ENCODE measurements at places on chromosomes 1 and 21.

DNA sequence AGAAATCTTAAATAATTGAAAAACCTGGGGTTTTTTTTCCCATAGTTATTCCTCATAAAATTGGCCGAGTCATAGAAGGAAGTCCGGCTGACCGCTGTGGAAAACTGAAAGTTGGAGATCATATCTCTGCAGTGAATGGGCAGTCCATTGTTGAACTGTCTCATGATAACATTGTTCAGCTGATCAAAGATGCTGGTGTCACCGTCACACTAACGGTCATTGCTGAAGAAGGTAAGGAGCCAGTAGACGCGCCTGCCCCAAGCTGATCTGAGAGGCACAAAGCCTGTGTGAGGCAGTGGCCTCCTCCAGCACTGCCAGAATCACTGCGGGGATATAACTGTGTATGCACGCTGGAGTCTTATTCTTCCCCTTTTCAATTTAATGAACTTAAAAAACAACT, 100.3 kb downstream of the PHTF1 start:
- DNase-seq = no peak

DNA sequence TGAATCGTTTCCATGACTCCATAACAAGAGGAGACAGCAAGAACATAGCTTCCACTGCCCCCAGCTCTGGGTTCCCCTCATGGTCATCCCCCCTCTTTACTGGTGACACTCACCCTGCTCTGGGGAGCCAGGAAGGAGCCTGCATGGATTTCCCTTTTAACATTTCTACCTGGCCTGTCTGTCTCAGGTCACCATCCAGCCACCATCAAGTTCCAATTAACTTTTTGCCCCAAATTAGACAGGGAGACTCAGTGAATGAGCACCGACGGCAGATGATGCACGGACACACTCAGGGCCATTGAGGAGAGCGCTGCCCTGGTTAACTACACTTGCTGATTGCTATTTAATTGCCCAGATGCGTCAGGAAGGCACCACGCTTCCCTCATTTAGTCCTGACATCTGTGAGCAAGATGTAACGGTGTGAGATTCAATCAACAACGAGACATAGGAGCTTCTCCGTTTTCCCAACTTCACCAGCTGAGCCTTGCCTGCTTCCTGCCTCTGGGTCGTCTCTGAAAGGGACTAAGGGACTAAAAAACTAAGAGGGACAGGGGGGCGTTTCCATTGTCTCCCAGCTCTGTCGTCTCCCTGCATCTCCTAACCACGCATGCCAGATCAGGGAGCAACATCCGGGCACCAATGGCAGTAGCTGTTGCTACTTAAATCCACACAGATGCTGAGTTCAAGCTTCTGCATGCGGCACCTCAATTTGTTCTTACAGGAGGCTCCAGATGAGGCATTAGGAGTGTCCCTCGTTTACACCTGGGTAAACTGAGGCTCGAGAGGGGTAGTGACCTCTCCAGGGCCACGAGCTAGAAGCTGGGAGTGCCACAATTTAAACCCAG, 426.7 kb downstream of the NPHP4 start:
- no peak for DNase-seq

- DNase-seq = no peak
These were observed 60.6 kb upstream of the LRRC8B start for GRCh38 chr1:89464008-89464407.

- DNase-seq = no peak
These were observed at the start of gene AADACL3 for GRCh38 chr1:12715896-12716437. AADACL3 (plus strand) TSS chr1:12716110; CDS start chr1:12716177, 67 bp downstream.

GRCh38 chr1:245156736-245157505, 2.1 kb downstream of the KIF26B start:
- peak; percentile 42 for DNase-seq

GRCh38 chr21:25936776-25937175, 202.0 kb downstream of the GABPA start:
- no peak for DNase-seq

DNA sequence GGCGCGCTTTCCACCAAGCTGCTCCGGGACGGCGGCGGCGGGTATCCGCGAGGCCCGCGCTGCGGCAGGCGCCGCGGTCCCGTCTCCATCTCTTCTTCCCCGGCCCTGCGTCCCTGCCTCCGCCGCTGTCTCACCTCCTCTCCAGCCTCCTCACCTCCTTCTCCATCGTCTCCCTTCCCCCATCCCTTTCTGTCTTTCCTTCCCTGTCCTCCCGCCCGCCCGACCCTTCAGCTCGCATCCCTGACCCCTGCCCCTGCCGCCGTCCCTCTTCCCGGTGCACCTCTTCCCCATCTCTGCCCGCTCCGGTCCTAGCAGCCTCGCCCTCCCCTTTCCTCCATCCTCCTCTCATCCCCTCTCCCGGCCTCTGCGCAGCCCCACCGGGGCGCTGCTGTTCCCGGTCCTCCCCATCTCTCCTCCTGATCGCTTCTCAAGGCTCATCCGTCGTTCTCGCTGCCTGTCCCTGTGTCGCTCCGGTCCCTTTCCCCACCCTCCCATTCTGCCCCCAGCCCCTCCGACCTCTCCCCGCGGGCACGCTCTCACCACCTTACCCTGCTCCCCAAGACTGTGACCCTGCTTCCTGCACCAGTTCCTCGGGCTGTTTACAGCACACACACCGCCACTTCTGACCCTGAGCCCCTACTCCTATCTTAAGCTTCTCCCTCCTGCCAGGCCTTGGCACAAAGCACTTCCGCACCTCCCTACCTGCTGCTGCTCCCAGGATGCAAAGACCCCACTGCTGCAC, 760 bp upstream of the NPHP4 start:
- DNase-seq = no peak

GRCh38 chr21:38990424-38990794, 184.7 kb downstream of the ETS2 start:
- peak; percentile 64 for DNase-seq

DNA sequence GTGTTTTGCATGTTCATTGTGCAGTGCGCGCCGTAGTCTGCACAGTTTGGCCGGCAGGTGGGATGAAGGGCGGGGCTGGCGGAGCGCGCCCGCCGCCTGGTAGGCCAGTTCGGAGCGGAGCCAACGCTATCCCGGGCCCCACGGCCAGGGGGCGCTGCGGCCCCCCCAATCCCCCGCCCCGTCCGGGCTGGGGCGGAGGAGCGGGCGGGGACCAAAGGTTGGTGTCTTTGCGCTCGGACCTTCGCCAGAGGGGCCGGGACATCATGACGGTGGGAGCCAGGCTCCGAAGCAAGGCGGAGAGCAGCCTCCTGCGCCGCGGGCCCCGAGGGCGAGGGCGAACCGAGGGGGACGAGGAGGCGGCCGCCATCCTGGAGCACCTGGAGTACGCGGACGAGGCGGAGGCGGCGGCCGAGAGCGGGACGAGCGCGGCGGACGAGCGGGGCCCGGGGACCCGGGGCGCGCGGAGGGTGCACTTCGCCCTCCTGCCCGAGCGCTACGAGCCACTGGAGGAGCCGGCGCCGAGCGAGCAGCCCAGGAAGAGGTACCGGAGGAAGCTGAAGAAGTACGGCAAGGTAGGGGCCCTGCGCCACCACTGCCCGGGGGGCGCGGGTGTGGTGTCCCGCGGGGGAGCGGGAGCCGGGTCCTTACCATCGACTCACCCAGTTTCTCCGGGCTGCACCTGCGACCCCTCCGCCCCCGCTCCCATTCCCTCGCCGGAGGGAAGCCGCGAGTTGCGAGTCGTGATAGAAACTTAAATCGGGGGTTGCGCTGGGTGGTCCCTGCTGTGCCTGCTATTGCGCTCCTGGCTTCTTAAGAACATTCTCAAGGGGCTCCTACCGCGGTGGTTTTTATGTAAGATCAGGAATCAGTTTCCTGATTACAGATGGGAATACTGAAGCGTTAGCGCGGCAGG, at the start of gene C1orf115:
Gene C1orf115 (plus strand): TSS at position 224 of the 913 bp plus-strand sequence. CDS start 40 bp downstream, at position 264.
- DNase-seq = peak; percentile 80

- DNase-seq = no peak
These were observed 623 bp downstream of the CAPN2 start for GRCh38 chr1:223712850-223713474.

GRCh38 chr1:33687000-33687399, 176.9 kb upstream of the HMGB4 start:
- DNase-seq = no peak

DNA sequence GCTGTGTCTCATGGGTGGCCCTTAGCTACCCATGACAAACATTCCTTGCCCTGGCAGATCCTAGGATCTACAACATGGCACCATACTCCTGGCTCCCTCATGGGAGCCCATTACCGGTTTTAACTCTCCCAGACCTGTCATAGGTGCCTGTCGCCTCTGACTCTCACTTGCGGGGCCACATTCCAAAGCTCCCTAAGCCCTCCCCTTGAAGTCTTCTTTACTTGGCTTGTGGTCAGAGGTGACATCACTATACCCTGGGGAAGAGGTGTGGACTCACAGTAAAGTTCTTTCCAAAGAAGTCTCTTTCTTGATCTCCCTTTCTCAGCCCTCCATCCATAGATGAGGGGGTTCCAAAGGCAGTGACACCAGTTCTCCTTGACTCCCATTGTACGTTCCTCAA, 5.4 kb upstream of the SLAMF9 start:
- no peak for DNase-seq

DNA sequence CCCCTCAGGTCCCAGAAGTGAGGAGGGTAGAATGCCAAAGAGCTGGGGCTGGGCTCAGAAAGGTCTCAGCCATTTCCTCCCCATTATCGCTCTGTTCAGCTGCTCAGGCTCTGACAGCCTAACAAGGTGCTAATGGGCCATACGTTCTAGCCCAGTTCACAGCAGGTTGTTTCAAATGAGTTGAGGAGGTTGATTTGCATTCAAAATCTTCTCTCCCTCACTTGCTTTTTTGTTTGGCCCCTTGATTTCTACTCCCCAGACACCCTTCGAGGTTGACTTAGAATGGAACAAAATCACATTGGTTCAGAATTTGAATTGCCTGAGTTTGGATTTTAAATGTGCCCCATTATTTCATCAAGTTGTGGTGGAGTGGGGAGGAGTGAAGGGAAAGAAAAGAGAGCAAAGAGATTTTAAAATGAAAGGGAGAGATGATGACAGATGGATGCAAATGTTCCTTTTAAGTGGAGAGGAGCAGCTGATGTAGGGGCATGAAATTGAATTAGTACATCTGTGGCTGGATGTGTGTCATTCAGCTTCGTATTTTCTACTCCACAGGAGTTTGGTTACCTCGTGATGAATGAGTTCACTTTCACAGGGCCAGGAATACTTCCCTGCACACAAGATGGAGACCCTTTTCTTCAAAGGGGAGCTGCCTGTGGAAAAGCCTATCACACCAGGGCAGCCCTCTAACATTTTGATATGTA, 425.8 kb upstream of the CAMK1G start:
- no peak for DNase-seq

- no peak for DNase-seq
These were observed 221.4 kb upstream of the TMEM51 start for GRCh38 chr1:14932034-14932638.

DNA sequence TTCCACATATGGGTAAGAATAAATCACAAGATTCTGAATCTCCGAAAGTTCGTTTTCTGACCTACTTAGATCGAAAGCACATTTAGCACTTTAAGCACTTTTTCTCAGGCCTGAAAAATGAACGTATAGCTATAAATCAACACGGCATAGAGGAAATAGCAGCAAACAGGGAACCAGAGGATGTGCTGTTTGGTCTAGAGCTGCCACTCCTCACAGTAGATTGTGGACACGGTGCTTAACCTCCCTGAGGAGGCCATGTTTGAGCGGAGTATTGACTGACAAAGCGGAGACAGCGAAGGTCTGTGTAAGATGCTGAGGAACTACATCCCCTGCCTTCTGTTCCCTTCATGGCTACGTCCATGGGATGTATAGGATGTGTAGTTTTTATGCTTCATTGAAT, 452.8 kb upstream of the NCAM2 start:
- no peak for DNase-seq

DNA sequence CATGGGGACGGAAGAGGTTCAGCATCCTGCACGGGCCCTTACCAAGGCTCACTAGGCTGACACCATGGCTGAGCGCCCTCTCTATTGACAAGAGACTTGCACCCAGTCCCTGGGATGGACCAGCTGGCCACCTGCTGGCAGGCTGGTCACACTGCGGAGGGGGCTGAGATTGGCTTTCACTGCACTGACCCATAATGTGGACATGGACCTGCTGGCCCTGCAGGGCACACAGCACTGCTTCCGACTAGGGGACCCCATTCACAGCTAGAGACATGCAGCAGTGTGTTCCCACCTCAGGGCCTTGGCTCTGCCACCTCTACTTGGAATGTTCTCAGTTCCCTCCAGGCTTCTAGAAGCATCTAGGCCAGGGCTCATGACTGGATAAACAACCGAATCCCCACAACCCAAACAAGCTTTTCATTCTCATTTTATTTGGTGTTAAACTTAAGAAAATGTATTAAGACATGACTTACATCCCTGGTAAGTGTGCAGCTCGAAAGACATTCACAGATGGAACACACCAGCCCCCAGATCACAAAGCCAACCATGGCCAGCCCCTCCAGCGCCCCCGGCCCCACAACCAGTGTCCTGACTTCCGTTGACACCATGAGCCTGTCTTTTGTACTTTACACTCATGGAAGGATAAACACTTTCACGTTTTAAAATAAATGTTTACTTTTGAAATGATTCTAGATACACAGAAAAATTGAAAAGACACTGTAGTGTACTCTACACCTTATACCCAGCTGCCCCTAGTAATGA, 9.3 kb upstream of the SRARP start:
- peak; percentile 42 for DNase-seq

GRCh38 chr1:37561133-37562132, 4.7 kb downstream of the DNALI1 start:
- DNase-seq = no peak

- DNase-seq = peak; percentile 74
These were observed 31.3 kb downstream of the SMAP2 start for GRCh38 chr1:40404670-40405462.

DNA sequence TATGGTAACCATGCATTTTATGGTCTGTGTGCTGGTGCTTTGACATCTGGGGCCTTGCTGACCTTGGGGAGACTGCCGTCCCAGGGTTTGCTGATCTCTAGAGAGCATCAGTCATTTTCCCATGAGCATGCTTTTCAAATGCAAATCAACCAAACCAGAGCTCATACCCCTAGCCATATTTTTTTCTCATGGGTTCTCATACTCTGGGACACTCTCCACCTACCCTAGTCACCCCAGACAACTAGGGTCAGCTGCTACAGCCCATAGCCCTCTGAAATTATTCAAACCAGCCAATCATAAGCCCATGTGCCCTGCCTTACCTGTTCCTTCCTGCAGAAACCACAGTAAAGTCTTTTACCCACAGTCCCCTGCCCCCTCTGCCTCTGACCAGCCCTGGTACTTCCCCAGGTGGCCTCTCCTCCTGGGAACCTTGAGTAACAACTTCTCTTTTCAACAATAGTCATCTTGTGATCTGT, 132.0 kb downstream of the MAP3K21 start:
- DNase-seq = no peak

DNA sequence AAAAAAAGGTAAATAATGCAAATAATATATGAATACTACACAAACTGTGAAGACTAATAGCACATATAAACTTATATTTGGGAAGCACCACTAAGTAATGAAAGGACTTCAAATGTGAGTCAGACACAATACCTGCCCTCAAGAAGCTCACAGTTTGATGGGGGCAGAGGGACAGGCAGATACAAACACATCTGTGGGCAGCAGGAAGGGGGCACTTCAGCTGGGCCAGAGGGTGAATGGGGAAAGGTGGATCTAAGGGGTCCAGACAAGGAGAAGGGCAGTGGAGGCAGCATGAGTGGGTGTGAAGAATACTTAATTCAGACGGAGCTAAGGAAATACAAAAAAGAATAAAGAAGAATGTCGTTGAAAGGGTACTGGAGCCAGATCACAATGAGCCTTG, 114.2 kb downstream of the TGFBR3 start:
- no peak for DNase-seq

- DNase-seq = no peak
These were observed 46.5 kb upstream of the PODN start for GRCh38 chr1:53015508-53015860.

GRCh38 chr1:112698366-112699310, 8.3 kb downstream of the RHOC start:
- DNase-seq = no peak
